ENCODE measurements at places on chromosomes 1 and 21. TPM values are rescaled to one million over a fixed set of nuclear protein-coding genes. Genes with fewer than 3 reads are reported as not detected.

GRCh38 chr1:182595641-182596240, 6.7 kb upstream of the RNASEL start:
- peak; percentile 47 for DNase-seq

DNA sequence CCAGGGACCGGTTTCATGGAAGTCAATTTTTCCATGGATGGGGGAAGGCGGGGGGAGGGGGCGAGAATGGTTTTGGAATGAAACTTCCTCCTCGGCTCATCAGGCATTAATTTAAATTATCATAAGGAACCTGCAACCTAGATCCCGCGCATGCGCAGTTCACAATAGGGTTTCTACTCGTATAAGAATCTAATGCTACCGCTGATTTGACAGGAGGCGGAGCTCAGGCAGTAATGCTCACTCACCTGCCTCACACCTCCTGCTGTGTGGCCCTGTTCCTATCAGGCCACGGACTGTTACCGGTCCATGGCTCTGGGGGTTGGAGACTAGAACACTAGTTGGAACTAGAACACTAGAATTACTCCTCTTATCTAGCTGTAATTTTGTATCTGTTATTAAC, 38.0 kb downstream of the PRRX1 start:
- no peak for DNase-seq

GRCh38 chr1:208179961-208180409, 64.2 kb downstream of the PLXNA2 start:
- no peak for DNase-seq

- no peak for DNase-seq
Observed at GRCh38 chr1:240337781-240338180, 246.1 kb downstream of the FMN2 start.

DNA sequence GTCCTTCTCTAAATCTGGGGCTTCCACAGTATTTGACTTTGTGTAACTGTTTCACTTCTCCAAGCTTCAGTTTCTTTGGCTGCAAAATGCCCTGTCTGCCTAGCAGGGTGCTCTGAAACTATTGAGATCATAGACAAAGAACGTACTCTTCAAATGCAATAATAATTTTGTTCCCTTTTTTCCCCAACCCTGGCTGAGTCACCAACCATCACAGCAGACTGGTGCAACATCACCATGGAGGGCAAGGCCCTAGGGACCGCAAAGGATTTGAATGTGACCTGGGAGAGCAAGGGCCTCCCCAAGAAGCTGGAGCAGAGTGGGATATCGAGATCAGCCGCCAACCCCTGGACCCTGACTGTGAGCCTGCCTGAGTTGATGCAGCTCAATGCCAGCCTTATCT, 115.0 kb downstream of the FCRL5 start:
- DNase-seq: no peak

DNA sequence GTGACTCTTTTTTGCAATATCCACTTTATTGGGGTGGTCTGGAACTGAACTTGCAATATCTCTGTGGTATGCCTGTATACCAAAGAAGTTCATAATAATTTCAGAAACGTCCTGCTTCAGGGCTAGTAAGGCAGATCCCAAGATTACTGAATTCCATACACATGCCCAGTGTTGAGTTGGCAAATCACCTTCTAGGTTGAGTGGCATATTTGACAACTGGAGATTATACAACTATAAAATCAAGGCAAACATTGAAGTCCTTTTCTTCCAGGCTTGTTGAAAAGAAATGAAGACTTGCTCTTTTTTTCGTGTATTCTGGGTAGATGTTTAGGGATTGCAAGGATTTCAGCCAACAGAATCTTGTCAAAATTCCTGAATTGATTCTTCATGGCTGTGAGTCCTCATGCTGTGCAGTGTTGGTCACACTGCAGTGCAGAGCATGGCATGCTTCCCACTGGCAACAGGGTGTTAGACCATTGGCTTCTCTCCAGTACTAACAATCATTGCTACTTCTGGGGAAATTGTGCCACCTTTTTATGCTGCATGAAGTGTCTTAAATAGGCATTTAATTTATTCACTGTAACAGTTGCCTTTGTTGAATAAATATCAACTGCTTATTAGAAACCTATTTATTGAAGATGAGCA, 367.1 kb upstream of the ADGRL4 start:
- no peak for DNase-seq

- DNase-seq: no peak
Observed at GRCh38 chr1:239443361-239443760, 57.0 kb downstream of the CHRM3 start.

The FAM177B gene
- total RNA-seq: not detected

DNA sequence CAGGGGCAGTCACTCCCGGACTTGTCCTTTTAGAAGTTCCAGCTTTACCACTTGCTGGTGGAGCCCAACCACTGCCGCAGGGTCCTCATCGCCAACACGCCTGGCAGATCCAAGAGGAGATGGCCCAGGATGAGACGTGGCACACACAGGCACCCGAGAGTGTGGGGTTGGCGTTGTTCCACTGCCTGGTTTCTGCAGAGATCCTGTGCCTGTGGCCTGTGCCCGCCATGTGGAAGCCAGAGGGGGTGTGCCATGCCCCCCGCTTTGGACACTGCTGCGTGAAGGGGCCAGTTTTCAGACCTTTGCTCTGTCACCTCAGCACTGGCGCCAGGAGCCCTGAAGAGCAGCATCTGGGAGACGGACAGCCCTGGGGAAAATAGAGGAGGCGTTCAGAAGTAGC, 10.8 kb downstream of the CD46 start:
- DNase-seq: no peak

The ARHGAP29 gene
- total RNA-seq: 15.2 TPM

GRCh38 chr1:159872891-159873290, 10.4 kb upstream of the VSIG8 start:
- DNase-seq: no peak

DNA sequence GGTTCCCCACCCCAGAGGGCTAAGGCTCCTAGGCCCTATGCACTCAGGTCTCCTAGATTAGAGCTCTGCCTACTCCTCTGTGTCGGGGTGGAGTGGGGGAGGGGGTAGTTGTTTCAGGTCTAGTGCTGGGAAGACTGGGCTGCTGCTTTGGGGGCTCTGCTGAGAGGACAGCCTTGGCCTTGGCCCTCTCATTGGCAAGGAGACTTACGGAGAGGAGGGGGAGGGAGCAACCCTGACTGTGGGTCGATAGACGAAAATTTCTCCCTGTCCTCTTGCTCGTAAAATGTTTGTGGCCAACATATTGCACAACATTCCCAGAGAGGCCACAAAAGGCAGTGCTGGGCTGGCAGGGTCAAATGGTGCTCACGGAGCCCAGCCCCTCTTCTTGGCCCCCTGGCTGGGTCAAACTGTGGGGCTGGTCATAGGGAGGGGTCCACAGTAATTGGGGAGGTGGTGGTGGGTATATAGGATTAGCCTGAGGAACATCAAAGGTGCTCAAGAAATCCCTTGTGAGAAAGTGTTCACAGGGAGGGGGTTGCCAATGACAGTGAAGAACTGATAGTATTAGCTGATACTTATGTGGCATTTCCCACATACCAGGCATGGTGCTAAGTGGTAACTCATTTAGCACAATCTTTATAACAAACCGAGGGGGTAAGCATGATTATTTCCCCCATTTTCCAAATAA, 8.5 kb upstream of the DMBX1 start:
- DNase-seq: no peak

DNA sequence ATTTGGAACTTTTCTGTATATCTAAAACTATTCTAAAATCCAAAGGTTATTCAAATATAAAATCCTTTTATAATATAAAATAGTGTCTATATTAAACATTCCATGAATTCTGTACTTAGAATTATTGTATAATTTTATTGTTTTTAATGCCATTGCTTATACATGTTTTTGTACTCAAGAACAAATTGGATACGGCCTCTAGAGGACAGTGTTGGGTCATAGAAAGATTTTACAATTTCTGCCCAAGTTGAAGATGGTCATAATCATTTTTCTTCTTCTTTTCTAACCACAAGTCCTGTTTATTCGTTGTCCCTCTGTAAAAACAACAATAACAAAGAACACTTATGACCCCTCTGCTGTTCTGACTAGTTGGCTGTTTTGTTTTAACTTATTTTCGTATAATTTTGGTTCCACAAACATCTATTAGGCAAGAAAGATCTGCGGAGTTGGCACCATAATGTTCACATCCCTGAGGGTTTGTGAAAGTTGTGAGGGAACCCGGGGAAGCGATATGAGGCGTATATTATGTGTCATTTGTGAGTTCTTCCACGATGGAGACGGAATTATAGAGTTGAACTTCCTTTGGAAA, 75.7 kb upstream of the KIF26B start:
- no peak for DNase-seq

- DNase-seq: no peak
Observed at GRCh38 chr1:172167796-172168596, 252.5 kb upstream of the C1orf105 start.

DNA sequence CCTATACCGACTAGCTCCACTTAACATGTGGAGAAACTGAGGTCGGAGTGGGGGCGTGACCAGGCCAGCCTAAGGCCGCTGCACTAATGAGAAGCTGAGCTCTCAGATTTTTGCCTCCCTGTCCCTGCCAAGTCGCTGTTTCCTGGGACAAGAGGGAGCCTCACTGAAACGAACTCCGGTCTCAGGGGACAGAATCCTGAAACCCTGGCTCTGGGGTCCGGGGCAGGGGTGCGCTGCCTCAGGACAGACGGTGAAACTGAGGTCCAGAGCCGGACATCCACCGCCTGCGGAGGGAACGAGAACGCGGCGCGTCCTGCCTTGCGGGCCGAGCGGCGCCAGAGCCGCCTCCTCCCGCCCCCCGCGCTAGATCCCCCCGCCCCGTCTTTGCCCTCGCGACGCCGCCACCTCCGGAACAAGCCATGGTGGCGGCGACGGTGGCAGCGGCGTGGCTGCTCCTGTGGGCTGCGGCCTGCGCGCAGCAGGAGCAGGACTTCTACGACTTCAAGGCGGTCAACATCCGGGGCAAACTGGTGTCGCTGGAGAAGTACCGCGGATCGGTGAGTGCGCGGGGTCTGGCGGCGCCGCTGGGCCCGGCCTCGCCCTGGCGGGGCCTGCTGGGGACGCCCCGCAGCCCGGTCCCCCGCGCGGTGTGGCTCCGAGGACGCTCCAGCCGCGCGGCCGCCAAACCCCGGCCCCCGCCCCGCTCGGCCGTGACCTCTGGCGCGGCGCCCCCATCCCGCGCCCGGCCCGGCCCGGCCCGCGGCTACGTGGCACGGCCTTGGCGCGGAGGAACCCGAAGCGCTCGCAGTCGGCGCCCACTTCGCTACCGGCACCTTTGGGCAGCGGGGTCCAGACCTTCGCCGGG, at the start of gene GPX7:
Gene GPX7, plus strand, starts transcription at position 381 of the 865 bp plus-strand sequence. Its CDS starts 39 bp downstream, at position 420.
- DNase-seq: peak; percentile 27

GRCh38 chr21:15896501-15896900, 166.7 kb downstream of the USP25 start:
- no peak for DNase-seq

All from progenitor cell of endocrine pancreas (in vitro differentiated cells).